ENCODE measurements at places on chromosomes 7 and 10.
A peak's percentile ranks its signal among the peaks of the same experiment; 100 is the strongest.

GRCh38 chr7:67549126-67549525, 552.5 kb downstream of the TYW1 start:
- DNase-seq: no peak

GRCh38 chr7:138352570-138353461, 107.2 kb upstream of the TRIM24 start:
- DNase-seq: peak; percentile 96

DNA sequence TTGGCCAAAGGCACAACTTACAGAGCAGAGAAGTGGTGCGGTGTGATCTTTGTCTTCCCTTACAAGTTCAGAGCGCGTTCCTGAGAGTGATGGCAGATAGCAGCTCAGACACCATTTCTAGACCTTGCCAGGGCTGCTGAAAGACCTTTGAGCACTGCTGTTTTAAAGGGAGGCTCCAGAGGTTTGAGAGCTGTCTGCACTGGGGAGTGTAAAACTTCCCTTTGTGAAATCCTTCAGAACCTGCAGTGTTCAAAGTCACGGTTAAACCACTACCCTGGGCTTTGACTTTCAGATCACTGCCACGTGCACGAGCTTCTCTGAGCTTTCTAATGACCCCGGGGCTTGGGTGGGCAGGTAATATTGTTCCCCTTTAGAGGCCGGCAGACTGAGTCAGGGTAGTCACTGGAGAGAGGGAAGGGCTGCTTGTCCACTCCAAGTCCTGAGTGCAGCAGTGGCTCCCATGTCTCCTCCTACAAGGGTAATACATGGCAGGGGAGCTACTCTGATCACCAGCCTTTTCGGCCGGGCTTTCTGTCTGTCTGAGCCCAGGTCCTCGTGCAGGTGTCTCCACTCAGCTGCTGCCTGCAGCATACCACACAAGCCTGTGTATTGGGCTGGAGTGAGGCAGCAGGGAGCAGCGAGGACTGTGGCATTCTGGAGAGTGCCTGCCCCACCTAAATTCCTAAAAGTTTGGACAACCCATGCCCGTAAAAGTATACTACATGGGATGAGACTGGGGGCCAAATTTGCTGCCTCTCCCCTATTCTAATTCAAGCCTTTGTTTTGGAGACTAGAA, 63.3 kb downstream of the ZMIZ1 start:
- no peak for DNase-seq

DNA sequence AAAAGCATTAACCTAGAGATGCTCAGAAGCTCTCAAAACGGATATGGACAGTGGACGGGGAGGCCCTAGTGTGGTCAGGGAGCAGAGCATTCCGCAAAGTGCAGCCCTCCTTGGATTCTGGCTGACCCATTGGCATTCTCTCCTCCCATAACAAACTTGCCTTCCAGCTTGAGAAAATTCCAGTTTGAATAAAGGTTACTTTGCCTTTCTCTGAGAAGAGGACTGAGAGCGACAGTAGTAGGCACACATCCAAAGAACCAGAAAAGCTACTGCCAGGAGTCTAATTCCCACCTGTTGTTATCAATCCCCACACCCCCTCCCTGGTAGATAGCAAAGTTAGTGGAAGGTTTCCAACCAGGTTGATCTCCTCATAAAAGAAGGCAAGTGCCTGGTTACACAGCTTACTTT, 84.7 kb upstream of the TRIL start:
- no peak for DNase-seq

GRCh38 chr7:107847168-107847835, 43.7 kb upstream of the DLD start:
- DNase-seq: no peak

- DNase-seq: no peak
These were observed 633.4 kb upstream of the COBL start for GRCh38 chr7:51949726-51950644.

DNA sequence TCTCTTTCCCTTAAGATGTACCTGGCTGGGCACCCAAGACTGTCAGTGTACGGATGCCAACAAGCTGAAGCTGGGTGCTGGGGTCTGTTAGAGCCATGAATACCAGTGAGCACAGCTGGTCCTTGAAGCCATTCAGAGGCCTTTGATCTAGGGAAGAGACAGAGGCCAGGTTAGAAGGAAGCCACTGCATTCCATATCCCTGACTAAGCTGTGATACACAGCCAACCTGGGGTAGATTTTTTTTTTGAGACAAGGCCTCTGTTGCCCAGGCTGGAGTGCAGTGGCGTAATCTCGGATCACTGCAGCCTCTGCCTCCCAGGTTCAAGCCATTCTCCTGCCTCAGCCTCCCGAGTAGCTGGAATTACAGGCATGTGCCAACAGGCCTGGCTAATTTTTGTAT, 20.8 kb downstream of the ZDHHC16 start:
- DNase-seq: no peak

- no peak for DNase-seq
These were observed 62.0 kb downstream of the CFAP46 start for GRCh38 chr10:132880128-132880981.

DNA sequence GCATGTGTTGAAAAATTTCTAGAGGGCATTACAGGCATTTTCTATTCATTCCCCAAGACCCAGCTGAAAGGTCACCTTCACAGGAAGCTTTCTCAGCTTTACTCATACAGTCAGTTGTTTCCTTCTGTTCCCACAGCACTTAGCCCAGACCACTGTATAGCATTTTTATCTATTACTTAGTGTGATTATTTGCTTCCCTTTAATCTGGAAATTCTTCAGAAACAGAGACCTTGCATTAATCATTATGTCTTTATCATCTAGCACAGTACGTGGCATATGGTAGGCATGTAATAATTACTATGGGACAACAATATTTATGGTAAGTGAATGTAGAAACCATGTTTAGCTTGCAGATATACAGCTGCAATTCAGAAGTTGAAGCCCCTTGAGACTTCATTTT, 38.2 kb upstream of the CDK6 start:
- DNase-seq: no peak

DNA sequence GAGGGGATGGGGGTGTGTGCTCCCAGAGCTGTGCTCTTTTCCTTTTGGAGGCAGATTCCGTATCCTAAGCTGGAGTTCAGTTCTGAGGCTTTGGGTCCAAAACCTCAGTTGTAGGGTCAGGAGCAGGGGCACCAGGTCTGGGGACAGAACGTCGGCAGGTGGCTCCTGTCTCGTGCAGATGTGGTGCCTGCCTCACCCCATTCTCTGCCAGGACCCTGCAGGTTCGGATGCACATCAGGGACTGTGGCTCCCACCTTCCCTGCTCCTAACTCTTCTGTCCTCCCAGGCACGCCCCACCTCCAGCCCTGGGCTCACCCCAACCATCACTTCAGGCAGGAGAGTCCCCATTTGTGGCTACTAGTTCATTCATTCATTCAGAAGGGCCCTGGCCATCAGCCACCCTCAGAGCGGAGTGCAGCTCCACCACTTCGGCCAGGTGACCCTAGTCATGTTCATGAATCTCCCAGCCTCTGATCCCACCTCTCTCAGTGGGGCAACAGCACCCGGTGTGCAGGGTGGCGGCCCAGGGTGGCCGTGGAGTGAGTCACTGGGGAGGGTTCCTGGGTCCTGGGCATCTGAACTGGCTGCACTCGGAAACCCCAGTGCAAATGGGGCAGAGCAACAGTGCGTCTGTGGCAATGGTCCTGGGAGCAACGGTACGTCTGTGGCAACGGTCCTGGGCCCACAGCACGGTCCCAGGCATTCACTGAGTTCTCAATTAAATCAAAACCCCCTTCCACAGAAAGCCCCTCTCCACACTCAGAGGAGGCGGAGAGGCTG, 100.8 kb upstream of the FAM20C start:
- no peak for DNase-seq

DNA sequence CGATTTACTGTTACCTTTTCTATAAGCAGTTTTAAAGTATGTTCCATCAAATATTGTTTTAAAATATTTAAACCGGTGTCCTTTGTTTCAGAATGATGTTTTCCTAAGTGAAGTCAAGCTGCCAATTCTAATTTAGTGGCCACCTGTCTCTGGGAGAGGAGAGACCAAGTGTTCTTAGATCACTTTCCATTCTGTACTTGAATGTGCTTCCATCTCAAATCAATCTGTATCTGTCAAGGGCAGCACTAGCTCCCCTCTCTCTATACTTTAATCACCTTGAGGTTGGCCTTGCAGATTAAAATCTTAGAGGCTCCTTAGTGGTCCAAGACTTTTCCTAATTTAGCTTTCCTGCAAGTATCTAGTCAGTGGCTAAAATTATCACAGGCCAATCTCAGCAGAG, 49.6 kb downstream of the LGI1 start:
- no peak for DNase-seq

- no peak for DNase-seq
These were observed 8.1 kb downstream of the DDC start for GRCh38 chr7:50557099-50557498.

DNA sequence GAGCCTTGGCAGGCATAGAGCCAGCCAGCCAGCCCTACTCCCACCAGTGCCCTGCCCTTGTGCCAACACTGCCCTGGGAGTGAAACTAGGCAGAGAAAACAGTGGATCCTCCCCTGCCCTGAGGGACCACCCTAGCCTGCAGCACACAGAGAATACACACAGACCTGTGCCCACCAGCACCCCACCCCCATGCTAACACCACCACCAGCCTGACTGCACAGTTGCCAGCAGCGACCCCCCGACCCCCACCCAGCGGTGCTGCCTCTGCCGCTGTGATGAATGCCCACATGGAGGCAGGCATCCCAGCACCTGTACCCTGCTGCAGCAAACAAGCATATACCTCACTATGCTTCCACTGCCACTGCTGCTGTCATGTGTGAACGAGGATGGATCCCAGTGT, 9.4 kb upstream of the MIOS start:
- DNase-seq: no peak

GRCh38 chr7:20543500-20543899, 72.0 kb upstream of the ABCB5 start:
- no peak for DNase-seq

DNA sequence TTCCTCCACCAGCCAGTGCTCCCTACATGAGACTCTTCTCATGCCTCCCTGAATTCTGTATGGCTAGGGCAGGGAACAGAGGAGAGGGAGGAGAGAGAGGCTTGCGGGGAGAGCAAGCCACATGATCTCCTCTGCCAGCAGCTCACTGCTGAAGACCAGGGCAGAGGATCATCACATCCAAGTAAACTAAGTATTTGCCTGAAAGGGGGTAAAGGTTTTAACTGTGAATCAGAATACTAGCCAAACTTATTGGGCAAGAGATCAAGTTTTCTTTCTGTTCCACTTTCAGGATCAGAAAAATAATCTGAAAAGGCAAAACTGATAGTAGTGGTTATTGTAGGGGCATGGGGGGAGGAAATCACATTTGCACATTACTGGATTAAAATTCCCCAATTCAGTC, 17.8 kb upstream of the ERCC6 start:
- no peak for DNase-seq

DNA sequence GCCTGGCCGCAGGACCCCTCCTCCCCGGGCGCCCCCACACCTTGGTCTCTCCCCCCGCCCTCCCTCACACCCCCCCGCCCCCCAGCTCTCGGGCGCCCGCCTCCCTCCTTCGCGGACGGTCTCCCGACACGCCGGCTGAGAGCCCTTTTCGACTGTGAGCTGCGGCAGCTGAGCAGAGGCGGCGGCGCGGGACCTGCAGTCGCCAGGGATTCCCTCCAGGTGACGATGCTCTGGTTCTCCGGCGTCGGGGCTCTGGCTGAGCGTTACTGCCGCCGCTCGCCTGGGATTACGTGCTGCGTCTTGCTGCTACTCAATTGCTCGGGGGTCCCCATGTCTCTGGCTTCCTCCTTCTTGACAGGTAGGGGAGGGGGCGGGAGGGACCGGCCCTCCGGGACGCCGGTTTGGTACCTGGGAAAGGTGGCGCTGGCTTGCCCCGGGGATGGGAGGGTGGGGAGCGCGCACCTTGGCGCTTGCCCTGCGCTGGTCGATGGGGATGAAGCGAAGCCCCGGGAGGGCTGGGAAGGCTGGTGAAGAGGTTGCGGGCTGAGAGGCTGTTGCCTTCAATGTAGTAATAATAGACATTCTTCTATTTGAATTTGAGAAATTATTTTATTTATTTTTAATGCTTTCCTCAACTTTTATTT, at the start of gene BMPER:
TSS of gene BMPER (plus strand) at position 151 of the 644 bp plus-strand sequence. CDS start at position 226, 75 bp downstream.
- no peak for DNase-seq

DNA sequence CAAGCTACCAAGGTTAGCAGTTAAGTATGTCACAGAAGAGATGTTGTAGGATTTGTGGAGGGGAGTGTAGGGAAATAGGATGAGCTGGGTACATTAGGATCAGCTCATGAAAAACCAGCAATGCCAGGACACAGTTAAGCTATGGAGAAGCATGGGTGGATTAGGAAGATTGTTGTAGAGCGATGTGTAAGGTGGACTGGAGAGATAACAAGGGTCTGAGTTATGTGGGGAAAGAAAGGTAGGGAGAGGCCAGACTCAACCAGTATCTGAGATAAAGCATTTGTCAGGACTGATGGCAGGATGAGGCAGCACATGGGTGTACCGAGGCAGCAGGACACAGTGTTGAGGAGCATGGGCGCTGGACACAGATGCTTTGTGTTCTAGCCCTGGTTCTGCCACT, 85.4 kb upstream of the PRR15 start:
- DNase-seq: no peak

GRCh38 chr7:81704595-81704994, 65.3 kb downstream of the HGF start:
- DNase-seq: no peak

DNA sequence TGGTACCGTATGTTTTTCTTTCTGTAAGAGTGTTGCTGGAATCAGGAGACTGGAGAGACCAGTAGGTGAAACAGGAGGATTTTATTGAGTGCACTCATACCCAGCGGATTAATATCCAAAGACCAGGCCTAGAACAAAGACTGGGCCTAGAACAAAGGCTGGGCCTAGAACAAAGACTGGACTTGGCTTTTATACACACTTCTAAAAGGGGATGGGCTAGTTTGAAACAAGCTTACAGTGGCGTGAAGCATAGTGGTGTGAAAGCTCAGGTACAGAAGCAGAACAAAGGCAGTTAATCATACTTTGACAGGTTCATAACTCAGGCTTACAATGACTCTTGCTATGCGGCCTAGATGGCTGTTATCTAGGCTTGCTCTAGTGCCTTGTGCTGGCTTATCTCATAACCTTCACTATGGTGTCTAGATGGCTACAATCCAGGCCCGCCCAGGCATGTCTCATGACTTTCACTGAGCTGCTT, 67.7 kb downstream of the TRIM24 start:
- peak; percentile 75 for DNase-seq

GRCh38 chr10:93548376-93549071, 17.9 kb upstream of the FFAR4 start:
- no peak for DNase-seq

GRCh38 chr10:20991526-20991925, 94.4 kb upstream of the NEBL start:
- DNase-seq: no peak

DNA sequence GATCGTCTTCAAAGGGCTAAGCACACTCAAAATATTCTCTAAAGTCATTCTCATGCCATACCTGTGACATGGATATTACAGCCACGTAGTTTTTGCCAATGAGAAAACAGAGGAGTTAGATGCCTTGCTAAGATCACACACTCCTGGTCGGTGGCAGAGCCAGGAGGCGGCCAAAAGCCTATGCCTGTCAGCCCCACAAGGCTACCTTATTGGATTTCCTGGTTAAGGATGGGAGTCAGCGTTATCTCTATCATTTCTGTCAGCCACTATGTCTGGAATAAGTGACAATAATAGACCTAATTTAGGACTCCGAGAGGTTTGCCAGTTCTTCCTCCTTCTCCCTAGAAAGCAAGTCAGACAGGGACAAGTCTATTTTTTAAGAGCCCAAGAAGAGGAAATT, 250.8 kb downstream of the TRIL start:
- DNase-seq: no peak

Measured in OCI-M1 (cell line).